ENCODE measurements at places on chromosomes 2 and 18.

DNA sequence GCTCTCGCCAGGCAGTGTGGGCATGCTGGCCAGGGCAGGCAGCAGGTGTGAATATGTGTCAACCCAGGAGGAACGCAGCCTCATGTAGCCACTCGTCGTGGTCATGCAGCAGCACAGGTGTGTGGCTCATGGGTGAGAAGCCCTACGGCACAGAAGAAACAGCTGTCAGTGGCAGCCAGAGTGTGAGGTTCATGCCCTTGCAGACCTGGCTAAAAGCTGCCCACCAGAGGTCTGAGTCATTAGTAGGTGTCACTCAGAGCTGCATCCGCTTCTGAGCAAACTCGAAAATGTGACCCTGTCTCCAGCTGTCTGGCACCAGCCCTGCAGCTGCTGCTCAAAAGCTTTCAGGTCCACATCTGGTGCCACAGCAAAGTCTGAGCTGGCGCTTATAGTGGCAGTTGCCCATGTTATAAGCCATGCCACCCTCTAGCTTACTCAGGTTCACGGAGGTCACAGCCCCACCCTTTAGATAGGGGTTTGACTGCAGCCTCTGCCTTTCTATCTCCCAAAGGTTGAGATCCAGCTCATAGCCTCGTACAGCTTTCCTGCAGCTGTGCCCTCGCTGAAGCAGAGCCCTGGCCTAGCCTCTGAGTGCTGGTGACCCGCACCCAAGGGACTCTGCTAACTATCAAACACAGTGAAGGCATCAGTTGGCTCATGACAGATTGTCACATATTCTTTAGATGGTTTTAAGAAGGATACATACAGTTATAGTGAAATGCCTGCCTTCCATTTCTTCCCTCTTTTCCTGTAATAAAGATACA is 195.0 kb downstream of the CCDC102B start:
- DNase-seq = no peak

GRCh38 chr2:234496055-234496834 is 636 bp downstream of the ARL4C start:
- no peak for DNase-seq

DNA sequence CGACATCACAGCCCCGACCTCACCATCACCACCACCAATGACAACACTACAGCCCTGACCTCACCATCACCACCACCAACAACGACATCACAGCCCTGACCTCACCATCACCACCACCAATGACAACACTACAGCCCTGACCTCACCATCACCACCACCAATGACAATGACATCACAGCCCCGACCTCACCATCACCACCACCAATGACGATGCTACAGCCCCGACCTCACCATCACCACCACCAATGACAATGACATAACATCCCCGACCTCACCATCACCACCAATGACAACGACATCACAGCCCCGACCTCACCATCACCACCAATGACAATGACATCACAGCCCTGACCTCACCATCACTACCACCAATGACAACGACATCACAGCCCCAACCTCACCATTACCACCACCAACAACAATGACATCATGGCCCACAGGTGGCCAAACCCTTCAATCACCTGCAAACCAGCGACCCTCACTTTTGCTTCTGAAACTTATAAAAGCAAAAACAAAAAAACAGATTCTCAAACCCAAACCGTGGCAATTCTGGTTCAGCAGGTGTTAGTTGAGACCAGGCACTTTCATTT is 70.7 kb upstream of the TMEM18 start:
- no peak for DNase-seq

GRCh38 chr2:224220586-224221255 is 181.2 kb downstream of the FAM124B start:
- DNase-seq = no peak

DNA sequence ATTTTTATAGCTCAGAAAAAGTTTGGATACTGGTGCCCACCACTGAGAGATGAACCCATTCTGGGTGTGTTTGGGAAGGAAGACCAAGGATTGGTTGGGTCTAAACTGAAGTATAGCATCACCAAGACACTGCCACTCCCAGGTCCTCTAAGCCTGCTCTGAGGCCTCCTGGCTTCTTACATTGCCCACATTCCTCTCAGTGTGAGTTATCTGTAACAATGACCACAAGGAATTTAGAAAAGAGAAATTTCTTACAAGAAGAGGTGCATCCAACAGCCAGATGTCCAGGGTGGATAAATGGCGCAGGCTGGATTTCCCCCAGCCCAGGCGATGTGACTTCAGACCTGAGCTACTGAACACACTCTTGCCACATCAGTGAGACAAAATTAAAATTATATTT is 1.6 kb upstream of the GPR45 start:
- DNase-seq = no peak

DNA sequence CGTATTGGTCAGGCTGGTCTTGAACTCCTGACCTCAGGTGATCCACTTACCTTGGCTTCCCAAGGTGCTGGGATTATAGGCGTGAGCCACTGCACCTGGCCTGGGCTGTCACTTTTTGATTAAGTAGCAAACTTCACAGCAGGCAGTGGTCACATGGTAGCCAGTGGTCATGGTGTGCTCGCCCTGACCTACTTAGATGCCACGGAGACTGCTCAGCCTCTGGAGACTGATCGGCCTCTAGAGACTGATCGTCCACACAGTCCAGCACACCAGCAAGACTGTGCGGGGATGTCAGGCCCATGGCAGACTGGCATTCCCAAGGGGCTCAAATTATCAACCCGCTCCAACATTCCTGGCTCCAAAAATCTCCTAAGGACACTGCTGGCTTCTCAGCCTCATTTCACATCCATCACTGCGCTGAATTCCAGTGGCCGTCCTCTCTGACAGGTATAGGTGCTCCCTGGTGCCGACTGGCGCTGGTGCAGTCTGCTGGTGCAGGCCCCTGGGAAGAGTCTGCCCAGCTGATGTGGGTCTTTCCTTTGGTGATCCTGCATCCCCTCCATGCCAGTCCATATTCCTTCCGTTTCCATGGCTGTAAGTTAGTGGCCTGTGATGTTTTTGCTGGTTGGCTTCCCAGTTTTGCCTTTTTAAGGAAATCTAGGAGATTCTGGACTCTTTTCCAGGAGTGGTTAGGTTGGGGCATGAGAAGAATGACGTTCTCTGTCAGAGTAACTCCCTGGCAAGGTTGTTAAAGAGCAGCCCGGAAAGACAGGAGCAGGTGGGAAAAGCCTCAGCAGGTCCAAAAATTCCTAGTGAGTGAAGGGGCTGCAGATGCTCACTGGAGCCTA is 374.5 kb upstream of the HS6ST1 start:
- no peak for DNase-seq

DNA sequence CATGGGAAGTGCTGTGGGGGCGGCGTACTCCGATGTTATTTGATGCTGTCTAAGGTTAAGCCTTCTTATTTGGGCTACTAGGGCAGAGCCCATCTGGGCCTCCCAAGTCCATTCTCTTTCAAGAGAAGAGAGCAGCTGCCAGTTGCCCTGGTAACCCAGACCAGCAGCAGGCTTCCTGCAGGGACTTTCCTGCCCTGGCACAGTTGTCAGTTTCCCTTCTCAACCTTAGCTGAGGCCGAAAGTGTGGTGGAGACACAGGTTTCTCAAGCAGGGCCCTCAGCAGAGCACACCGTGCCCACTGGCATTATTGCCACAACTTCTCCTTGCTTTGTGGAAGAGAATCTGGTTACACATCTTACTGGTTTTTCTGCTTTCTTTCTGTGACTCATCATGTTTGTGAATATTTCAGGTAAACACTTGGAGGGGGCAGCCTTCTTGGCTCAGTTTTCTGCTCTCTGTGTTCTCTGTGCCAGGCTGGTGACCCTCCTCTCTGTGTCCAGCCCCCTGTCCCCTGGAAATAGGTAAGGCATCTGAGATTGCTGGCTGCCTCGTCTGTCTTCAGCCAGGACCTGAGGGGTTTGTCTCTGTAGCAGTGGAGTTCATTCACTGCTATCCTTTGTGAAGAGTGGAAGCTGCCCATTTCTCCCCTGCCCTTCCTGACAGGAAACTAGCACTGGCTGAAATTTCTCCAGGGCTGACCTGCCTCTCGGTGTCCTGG is 111.0 kb downstream of the B3GNT2 start:
- no peak for DNase-seq

- no peak for DNase-seq
These were observed 112.5 kb downstream of the MAP3K20 start for GRCh38 chr2:173187941-173188788.

DNA sequence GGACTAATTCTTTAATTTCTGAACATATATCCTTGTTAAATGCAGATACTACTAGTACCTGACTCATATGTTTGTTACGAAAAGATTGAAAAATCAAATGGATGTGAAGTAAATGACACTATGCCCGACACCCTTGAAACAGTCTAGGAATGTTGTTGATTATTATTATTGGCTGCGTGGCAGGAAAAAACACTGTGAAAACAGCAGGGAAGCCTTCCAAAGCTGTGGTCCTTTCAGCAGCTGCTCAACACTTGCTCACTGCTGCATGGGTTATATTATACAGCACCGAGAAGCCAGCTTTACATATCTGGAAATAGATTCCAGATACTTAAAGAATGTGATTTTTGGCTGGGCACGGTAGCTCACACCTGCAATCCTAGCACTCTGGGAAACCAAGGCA is 26.5 kb downstream of the CRYGD start:
- DNase-seq = no peak

GRCh38 chr18:23487738-23488570 is 15.4 kb upstream of the RMC1 start:
- DNase-seq = no peak

DNA sequence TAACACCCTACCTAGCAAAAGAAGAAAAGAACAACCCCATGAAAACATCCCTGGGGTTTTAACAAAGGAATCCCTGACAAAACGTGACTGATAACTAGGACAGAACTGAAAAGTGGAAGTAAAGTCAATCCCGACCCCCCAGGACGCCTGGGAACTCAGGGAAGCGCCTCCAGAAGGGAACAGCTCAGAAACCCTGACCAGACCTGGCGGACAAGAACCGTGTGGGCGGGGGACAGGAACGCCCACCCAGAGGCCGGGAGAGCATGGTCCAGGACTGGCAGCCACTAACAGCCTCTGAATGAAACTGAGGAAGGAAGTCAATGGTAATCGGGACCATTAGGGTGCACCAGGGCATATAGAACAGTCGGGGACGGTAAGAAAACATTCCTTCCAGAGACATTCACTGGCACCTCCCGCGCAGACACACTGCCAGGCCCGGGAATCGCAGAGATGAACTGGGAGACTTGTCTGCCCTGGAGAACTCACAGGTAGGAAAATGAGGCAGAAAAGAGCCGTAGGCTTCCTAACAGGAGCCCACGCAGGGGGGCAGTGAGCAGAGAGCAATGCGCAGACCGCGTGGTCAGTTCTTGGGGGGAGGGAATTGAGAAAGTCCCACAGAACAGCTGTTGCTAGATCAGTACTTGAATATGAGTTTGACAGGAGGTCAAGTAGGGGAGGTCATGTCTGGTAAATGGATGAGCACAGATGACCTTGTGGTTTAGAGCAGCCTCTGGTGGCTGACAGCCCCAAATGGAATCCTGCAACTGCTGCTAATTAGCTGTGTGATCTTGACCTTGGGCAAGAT is 1.3 kb upstream of the TBC1D8 start:
- DNase-seq = no peak

DNA sequence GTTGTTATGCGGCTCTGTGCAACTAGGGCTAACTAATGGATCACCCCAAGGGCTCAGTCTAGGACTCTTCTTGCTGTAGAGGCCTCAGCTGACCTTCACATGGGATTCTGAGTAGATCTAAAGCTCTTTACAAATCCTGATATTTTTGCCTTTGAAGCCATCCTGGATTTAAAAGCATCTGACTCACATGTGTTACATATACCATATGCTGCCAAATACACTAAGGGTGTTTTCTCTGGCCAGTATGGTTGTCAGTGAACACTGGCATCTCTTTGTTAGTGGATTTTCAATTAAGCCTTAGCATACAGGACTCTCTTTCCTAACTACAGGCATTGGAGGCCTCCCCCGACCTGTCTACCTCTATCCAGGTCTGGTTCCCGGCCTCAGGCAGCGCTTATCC is 992.8 kb upstream of the FANCL start:
- DNase-seq = no peak

- DNase-seq = no peak
These were observed 21.3 kb upstream of the TCF7L1 start for GRCh38 chr2:85111819-85112281.

- DNase-seq = no peak
These were observed 20.1 kb upstream of the SLC20A1 start for GRCh38 chr2:112625474-112626114.

- DNase-seq = no peak
These were observed 60.1 kb downstream of the SPIRE1 start for GRCh38 chr18:12597760-12598159.

- DNase-seq = no peak
These were observed 174.8 kb upstream of the ACAA2 start for GRCh38 chr18:49988101-49988500.

- DNase-seq = no peak
These were observed 68.4 kb downstream of the BCL11A start for GRCh38 chr2:60485055-60485454.

DNA sequence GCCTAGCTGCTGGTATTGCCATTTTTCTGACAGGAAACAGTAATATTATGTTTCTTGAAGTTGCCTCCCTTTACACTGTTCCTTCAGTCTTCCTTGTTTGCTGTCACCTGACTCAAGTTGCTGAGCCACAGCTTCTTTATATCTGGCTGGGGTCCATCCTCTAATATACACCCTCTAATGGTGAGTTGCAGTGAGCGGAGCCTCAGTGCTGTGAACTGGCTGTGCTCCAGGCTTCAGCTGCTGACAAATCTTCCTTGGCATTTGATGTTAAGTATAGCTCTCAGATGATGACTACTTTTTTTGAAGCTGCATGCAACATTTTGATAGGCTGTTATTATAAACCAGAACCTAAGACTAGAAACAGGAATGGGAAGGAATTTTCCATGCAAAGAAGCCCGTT is 366.7 kb downstream of the NUP35 start:
- no peak for DNase-seq

- no peak for DNase-seq
These were observed 27.5 kb downstream of the ARHGAP25 start for GRCh38 chr2:68762100-68762499.

GRCh38 chr2:188808947-188809355 is 165.2 kb upstream of the COL3A1 start:
- no peak for DNase-seq

DNA sequence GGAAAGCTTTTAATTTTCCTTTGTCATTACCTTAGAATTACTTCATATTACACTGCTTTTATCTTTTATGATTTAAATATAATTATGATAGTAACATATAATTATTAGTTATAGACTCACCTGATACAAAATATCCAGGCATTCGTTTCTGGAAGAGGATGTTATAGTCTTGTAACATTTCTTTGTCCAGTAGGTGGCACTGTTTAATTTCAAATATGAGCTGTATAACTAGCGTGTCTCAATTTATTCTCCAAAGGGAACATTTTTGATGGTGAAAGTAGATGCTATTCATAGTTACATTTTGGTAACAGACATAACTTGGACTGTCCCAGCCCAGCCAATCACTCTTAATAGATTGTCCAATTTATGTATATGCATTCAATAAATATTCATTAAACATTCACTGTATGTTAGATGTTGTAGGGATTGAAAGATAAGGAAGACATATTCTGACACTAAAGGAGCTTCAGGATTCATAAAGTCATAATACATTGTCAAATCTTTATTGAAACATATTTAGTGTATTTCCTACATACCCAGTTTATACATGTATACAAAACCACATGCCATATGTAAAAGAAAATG is 19.2 kb downstream of the DAW1 start:
- DNase-seq = no peak

- no peak for DNase-seq
These were observed 61.6 kb upstream of the REG3G start for GRCh38 chr2:78963881-78964280.

GRCh38 chr2:27249891-27250651 is 12.8 kb downstream of the SLC30A3 start:
- DNase-seq = no peak

All from iPS DF 6.9 (cell line).